Activated naive CD4-positive, alpha-beta T cell treated with anti-CD3 and anti-CD28 coated beads, Interleukin-2, amount 10 ng/mL, durations not matched to agents 7 days and 5 days (primary cell): ENCODE measurements at places on chromosomes 6 and 20.

- no peak for DNase-seq
These were observed 65.4 kb downstream of the GPR6 start for GRCh38 chr6:110043366-110043994.

GRCh38 chr20:48791014-48791413 is 36.8 kb downstream of the PREX1 start:
- no peak for DNase-seq

GRCh38 chr6:137845460-137845859 is 21.6 kb upstream of the TNFAIP3 start:
- DNase-seq, result no peak

DNA sequence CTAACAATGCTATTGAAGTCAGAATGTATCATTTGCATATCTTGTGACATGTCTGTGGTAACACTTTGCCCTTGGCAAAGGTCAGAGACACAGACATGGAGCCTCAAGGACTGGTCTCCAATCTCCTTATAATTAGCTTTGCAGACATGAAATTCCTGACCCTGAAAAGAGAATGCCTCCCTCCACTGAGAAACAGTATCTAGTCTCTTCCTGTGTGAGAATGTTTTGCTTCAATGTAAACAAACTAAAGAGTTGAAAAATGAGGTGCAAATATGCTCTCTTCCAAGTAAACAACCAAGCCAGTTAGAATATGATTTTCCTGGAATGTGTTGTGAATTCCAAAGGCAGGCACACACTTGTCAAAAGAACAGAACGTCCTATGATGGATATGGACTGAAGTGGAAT is 407.1 kb upstream of the MARCKS start:
- DNase-seq, result no peak

- no peak for DNase-seq
These were observed 410.0 kb upstream of the JAG1 start for GRCh38 chr20:11083841-11084240.

GRCh38 chr20:13028001-13028400 is 19.2 kb downstream of the SPTLC3 start:
- no peak for DNase-seq

DNA sequence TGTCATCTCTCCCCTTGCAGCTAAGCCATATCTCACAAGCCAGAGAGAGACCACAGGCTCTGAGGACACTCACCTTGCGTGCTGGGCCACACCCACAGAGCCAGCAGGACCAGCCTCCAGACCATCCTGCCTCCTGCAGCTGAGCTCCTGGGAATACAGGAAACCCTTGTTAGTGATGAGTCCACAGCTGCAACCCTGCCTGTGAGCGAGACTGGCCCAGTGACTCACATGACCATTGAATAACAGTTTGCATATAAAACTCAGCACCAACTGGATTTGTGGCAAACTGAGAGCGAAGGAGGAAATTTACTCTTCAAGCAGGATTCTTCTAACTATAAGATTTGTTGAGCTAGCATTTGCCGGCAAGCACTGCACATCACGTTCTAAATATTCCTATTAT is 3.0 kb downstream of the THBS2 start:
- no peak for DNase-seq

GRCh38 chr20:63682384-63683139 is 13.9 kb upstream of the TNFRSF6B start:
- no peak for DNase-seq

- no peak for DNase-seq
These were observed 13.6 kb downstream of the CDC5L start for GRCh38 chr6:44401138-44401537.

GRCh38 chr6:131917318-131917717 is 33.9 kb downstream of the CCN2 start:
- DNase-seq, result peak; percentile 22

GRCh38 chr20:39538317-39538716 is 576.2 kb downstream of the DHX35 start:
- DNase-seq, result no peak

- DNase-seq, result no peak
These were observed 21.5 kb downstream of the FOXC1 start for GRCh38 chr6:1631251-1631650.

- no peak for DNase-seq
These were observed 54.4 kb downstream of the KDM1B start for GRCh38 chr6:18209539-18210197.

GRCh38 chr6:114747995-114748625 is 405.3 kb upstream of the HS3ST5 start:
- DNase-seq, result peak; percentile 36

- no peak for DNase-seq
These were observed 71.5 kb downstream of the SLC23A2 start for GRCh38 chr20:4929686-4930397.

GRCh38 chr6:139790527-139790926 is 416.1 kb upstream of the CITED2 start:
- DNase-seq, result no peak

GRCh38 chr6:106124015-106124414 is 37.9 kb downstream of the PRDM1 start:
- DNase-seq, result no peak

- DNase-seq, result no peak
These were observed 13.1 kb upstream of the POPDC3 start for GRCh38 chr6:105192707-105193465.

- DNase-seq, result no peak
These were observed 1042.2 kb downstream of the EPHA7 start for GRCh38 chr6:92377137-92377536.

DNA sequence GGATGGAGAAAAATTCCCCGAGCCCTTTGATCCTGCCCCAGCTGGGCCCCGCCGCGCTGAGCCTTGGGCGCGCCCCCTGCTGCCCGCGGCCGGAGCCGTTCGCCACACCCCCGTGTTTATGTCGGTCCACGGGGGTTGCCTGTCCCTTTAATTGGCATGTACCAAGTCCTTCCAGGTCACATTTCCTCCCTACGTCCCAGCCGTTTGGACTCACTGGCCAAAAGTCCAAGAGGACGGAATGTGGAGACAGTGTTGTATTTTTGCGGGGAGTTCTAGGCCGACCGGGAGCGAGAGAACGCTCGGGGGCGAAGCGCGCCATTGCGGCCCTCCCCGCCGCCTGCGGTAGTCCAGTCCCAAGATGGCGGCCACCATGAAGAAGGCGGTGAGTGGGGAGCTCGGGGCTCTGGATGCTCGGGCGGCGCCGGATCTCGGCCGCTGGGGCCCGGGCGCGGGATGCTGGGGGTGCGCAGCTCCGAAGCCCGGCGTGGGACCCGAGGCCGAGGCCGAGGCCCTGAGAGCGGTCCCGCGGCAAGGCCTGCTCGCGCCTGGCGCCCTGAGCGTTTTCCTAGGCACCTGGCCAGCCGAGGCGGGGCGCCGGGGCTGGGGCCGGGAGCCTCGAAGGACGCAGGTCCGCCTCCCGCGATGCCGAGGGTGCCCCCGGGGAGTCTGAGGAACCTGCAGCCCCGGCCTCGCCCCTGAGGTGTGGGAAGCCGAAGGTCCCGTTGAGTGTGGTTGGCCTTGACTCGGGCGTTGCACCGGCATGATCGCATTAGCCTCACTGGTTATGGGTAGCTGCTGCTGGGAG is at the start of gene PFDN4:
TSS of gene PFDN4 (plus strand) at position 345 of the 805 bp plus-strand sequence. CDS start at position 359, 14 bp downstream.
- DNase-seq, result peak; percentile 82

DNA sequence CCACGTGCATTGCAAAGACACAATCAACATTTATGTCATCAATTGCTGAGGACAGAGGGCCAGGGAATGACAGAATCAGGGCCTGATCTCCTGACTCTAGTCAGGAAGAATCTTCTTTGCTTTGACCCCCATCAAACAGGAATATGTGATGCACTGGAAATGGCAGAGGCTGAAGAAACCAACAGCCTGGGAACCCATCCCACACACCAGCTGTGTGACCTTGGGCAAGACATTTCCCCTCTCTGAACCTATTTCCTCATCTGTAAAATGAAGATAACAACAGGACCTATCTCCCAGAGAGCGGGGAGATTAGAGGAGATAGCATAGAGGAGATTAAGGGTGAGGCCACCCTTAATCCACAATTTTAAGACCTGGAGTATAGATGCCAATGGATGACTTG is 1.5 kb downstream of the HNF4A start:
- DNase-seq, result no peak

- DNase-seq, result no peak
These were observed 13.0 kb downstream of the MOXD1 start for GRCh38 chr6:132388291-132388690.

GRCh38 chr6:158660333-158660754 is 10.5 kb downstream of the SYTL3 start:
- peak; percentile 68 for DNase-seq

DNA sequence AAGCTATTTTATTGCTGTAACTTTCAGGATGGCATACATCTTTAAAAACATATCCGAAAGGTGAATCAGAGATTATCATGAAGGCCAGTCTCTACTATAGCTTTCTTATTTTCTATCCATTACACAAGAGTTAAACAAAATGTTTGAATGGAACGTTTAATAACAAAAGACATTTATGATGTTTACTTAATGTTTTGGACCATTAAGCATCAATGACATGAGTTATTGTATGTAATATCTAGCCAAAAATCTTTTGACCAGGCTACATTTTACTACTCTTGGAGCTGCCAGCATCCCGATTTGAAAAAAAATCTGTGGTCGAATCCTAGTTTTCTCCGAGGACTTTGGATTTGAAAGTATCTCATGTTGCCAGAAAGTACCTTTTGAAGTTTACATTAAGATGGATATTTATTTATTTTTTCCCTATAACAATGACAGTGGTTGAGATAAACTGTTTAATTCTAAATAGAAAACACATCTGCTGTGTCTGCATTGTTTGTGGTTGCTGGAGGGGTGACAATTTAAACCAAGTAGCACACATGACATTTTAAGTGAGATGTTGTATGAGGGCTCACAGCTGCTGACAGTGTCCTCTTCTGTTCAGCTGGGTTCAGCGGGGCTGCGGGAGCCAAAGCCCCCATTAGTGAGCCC is 293.7 kb upstream of the TCF21 start:
- no peak for DNase-seq

DNA sequence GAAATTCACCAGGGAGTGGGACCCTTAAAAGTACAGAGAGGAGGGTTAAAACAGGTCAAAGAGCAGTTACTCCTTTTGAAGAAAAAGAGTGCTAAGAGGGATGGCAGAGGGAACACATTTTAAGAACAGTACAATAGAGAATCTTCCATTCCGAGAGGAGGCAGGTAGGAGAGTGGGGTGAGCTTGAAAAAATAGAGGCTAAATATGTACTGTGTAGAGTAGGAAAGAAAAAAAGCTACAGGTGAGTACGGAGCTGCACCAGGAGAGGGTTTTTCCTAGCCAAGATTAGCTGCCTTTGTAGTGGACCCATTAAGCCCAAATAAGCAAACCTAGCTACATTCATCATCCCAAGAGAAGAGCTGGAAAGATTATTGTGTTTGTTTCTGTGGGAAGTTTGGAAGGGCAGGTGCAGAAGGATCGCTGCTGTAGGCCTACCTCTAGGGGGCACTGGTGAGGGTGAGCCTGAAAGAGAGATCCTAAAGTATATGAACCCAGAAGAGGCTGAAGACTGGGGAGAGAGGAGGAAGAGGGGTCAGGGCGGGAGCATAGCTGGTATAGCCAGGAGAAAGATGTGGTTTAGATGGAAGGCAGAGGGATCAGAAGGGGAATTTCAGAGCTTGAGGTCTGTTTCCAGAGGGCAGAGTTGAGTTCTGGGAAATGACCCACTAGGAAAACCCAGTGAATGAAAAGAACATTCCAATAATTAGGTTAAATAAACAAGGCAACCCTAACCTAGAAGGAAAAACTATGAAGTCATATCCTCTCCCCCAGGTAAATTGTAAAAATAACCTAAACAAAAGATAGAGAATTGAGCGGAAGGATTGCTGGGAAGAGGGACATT is 50.2 kb upstream of the HINT3 start:
- peak; percentile 65 for DNase-seq

GRCh38 chr6:99110029-99110428 is 162.3 kb upstream of the FBXL4 start:
- no peak for DNase-seq

GRCh38 chr6:157282284-157282683 is 41.0 kb downstream of the TMEM242 start:
- no peak for DNase-seq

DNA sequence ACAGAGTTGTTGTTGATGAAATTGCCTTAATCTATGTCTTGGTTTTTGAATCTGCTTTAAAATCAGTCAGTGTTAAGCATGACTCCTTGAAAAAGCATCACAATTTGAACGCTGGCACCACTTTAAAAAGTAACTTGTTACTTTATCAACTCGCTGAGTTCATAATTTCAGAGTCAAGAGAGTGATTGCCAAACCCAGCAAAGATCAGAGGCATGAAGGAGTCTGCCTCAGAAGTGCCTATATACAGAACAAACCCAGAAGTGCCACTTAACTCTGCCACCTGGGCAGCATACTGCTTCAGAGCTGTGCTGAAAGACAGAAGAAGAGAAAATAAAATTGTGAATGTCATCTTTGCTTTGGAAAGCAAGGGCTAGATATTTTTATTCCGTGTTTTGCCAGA is 73.6 kb upstream of the HCRTR2 start:
- DNase-seq, result no peak

- no peak for DNase-seq
These were observed 59.5 kb downstream of the CDC40 start for GRCh38 chr6:110239526-110240274.

DNA sequence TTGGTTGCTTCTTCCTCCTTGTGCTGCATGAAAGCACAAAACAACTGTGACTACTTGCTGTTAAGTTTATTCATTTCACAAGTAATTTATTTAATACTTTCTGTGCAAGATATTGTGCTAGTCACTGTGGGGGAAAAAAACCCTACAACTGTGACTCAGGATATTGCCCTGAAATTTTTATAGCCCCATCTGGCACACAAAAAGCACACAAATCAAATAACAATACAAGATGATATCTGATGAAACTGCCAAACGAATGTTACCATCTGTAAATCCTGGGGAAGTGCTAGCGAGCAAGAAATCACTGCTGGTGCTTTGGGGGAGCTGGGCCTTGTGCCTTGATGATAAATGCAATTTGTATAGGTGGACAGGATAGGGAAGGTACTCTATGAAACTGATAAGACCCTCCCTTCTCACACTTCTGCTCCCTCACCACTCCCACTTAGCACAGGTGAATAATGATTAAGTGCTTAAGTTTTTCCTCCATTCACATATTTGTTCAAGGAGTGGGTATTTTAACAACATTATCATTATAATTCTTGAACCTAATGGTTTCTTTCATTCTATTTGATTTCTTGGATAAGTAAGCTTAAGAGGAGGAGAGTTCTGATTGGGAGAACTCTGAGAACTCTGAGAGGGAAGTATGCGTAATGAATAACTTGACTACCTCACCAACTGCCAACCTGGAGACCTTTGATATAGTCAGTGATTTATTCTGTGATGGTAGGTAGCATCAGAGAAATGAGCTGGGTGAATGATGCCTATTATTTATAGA is 115.3 kb downstream of the RTN4IP1 start:
- no peak for DNase-seq

- peak; percentile 67 for DNase-seq
These were observed 713 bp upstream of the ELMO2 start for GRCh38 chr20:46406986-46407670.

DNA sequence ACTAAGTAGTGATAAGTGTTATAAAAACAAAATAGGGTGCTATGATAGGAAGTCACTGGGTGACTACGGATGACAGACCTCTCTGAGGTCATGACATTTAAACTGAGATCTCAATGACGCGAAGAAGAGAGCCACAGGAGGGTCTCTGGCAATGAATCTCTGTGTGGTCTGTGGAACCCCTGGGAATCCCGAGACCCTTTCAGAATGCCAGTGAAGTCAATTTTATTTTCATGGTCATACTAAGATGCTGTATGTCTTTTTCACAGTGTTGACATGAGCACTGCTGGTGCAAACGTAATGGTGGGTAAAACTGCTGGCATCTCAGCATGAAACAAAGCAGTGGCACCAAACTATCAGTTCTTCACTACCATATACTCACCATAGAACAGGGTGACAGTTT is 155.0 kb downstream of the GJA10 start:
- DNase-seq, result no peak
